ENCODE measurements at places on chromosomes 7 and 10.

DNA sequence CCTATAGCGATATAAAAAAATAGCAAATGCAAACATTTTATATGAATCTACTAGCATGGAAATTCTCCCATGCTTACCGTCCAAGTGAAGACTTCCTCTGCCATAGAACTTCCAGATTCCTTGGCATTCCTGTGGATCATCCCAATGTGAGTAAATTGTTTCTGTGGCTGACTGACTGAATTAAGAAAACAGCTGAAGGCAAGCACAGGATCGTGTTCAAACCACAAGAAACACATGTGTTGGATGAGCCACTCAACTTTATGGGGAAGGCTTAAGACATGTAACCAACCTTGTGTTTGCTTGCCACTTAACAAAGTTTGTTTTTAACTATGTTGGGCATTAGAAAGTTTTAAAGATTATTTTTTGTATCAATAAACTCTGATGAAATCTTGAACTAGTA is 2.6 kb upstream of the MYPN start:
- no peak for DNase-seq

DNA sequence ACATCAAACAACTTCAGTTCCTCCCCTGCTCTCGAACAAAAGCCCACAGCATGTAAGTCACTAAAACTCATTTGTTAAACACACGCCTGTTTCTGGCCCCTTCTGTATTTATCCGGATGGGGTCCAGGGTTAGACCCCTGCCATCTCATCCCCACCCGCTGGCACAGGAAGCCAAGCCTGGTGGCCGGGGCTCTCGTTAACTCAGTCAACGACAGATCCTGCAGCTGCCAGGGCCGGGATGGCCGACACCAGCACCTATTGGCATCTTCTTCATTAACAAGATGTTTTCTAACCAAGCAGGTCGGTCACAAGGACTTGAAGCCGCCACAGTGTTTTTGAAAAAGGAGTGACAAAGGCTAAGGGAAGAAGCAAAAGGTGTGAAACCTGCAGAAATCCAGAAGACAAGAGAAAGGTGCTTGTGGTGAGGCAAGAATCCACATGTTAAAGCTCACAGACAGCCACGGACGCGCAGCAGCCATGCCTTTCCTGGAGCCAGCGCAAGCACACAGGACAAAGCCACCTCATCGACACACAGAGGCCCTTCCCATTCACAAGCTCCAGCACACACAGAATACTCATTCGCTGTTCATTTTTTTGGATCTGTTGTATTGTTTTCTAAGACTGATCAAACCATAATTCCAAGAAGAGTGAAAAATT is 202.7 kb downstream of the DIP2C start:
- no peak for DNase-seq

DNA sequence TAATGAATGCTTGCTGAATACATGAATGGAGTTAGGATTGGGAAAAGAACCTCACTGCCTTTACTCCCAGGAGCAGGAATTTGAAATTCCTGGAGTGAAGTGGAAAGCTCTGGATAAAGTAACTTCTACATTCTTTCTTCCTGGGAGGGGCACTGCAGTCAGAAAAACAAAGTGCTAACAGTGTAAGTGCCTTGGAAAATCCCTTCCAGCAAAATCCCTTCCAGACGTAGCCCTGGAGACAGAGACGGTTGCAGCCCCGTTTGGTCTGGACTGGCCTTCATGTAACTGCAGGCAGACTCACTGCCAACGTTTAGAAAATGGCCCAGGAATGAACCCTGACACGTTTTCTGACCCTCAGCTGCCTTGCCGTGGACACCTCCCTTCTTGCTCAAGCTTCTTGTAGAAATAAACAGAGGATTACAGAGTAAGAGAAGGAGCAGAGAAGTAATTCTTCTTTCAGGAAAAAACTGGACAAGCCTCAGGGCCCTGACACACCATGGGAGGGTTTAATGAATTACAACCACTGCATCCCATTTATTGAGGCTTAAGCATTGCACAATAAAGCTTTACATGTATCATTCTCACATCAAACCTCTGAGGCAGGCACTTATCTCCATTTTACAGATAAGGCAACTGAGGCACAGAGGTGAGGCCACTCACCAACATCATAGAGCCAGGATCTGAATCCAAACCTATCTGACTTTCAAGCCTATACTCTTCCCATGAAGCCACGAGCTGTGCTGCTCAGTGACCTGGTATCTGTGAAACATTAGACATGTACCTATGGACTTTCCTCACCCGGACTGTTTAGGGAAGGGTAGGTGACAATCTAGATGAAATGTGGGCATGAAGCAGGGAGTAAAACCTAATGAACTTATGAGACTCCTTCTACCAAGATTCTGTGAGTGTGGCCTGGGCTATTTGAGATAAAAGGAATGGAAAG is 7.8 kb downstream of the ITPRIP start:
- no peak for DNase-seq

DNA sequence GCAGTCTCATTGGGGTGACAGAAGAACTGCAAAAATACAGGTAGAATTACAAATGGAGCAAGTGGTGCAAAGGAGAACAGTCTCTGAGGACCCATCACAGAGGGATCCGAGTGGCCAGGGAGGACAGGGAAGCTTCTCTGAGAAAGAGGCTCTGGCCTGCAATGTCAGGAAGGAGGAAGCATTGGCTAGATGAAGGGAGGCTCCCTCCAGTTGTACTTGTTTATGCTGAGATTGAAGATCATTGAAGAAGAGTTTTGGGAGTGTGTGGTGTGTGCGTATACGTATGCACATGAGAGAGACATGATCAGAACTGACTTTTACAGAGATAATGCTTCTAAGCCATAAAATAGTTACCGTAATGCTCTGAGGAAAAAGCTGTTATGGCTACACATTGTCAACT is 274.7 kb upstream of the FZD8 start:
- no peak for DNase-seq

DNA sequence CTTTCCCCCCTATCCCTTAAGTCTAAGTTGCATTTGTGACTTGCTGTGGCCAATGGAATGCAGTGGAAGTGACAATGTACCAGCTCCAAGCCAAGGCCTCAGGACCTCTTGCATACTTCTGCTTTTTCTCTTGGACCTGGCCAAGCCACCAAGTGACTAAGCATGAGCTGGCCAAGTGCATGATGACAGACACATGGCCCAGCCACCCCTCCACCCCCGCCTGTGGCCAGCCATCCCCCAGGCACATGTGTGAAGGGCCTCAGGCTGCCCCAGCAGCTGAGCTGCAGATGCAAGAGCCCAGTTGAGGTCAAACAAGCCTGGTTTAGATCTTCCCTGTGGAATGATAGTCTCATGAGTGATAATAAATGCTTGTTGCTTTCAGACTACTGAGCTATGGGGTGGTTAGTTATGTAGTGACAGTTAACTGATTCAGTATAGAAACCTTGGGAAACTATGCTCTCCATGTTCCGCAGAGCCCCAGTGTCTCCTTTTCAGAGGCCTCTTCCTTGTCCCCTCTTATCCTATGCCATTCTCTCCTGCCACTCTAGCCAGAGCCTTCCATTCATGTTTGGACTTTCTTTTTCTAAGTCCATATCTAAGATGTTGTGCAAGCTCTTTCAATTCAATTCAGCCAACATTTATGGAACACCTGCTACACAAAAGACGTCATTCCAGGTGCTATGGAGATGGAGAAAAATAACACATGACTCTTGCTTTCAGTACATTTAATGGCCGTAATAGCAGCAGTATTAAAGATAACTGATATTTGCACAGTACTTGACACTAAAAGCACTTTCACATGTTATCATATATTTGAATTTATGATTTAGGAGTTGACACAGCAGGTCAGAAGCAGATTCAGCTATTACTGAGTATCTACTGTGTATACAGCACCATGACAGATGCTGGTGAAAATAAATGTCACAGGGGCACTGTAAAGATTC is 55.5 kb upstream of the LOXL4 start:
- DNase-seq, result no peak

DNA sequence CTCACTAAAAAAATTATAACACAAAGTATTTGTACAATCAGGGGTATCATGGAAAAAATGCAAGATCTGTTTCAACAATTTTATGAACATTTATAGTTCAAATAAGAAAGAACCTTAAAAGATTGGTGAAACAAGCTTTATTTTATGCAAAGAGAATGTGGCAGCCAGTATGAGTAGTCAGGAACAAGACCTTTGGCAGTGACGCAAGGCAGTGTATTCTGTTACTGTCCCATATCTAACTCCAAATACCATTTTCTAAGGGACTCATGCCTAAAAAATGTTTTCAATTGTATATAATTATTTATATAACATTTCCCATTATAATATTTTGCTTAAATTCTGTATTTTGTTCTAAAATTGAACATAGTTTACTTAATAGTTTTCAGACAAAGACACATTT is 19.1 kb upstream of the FAM53B start:
- DNase-seq, result no peak

DNA sequence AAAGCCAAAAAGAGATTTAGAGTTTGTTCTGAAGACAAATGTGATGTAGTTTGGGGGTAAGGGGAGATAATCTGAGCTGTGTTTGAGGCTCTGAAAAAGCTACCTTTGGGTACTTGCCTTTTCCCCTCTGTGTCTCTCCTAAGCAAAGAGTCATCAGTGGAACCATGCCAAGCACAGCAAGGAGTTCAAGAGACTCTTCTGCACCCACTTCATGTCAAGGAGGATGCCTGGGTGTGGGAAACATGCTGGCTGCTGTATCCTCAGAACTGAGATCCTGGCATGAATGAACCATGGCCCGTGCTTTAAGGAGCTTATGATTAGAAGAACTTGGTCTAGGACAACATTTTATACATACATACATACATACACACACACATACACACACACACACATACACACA is 142.9 kb downstream of the NOC3L start:
- no peak for DNase-seq

GRCh38 chr7:73822319-73823173 is 8.2 kb upstream of the CLDN4 start:
- DNase-seq, result no peak

DNA sequence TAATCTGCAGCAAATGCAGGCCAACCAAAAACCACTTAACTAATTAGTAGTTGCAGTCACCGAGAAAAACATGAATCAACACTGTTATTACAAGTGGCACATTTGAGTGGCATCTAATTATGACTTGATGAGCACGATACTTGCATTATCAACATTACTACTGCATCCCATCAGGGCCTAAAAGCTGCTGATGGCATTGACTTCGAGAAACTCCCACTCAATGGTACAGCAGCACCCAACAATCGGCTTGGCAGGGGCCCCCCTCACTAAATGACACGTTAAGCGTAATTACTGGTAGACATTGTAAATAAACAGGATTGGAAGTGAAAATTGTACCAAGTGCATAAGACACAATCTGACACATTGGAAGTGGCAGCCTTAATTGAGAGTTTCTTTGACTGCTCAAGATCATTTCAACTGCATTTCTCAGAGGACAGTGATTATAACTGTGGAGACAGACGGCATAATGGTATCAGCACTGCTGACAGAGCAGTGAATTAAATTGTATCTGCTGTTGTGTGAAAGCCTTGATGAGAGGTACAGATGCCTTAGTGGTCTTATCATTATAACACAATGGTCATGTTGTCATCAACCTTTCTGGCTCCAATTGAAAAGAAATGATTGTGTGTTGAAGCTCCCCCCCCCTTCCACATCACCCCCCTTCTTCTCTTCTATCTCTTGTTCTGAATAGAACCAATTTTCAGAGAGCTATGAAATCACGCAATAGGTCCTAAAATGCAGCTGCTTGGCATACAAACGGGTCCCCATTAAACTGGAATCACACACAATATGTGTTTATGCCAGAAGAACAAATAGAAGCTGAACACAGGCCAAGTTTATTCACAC is 43.4 kb downstream of the SHTN1 start:
- DNase-seq, result no peak

GRCh38 chr10:80152820-80153219 is 20.3 kb downstream of the PLAC9 start:
- DNase-seq, result no peak

GRCh38 chr7:81611040-81611439 is 158.8 kb downstream of the HGF start:
- no peak for DNase-seq
